ENCODE measurements at places on chromosomes 11 and 22. TPM values are rescaled to one million over a fixed set of nuclear protein-coding genes. Genes with fewer than 3 reads are reported as not detected.

DNA sequence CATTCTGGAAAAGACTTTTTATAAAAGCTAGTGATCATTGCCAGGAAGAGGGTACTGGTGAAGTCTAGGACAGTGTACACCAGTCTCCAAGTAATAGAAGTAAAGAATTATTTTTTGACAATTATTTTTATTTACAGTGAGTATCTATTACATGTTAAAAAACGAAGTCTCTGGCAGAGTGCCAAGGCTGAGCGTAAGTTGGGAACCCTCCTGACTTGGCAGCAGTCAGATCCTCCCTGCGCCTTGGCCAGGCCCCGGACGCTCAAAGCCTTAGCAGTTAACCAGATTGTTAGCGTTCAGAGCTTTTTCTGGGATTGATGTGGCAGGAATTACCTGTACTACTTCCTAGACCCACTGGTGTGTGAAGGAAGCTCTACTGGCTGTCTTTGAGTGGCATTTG lies 38.1 kb upstream of the CTTN start:
- no peak for DNase-seq

DNA sequence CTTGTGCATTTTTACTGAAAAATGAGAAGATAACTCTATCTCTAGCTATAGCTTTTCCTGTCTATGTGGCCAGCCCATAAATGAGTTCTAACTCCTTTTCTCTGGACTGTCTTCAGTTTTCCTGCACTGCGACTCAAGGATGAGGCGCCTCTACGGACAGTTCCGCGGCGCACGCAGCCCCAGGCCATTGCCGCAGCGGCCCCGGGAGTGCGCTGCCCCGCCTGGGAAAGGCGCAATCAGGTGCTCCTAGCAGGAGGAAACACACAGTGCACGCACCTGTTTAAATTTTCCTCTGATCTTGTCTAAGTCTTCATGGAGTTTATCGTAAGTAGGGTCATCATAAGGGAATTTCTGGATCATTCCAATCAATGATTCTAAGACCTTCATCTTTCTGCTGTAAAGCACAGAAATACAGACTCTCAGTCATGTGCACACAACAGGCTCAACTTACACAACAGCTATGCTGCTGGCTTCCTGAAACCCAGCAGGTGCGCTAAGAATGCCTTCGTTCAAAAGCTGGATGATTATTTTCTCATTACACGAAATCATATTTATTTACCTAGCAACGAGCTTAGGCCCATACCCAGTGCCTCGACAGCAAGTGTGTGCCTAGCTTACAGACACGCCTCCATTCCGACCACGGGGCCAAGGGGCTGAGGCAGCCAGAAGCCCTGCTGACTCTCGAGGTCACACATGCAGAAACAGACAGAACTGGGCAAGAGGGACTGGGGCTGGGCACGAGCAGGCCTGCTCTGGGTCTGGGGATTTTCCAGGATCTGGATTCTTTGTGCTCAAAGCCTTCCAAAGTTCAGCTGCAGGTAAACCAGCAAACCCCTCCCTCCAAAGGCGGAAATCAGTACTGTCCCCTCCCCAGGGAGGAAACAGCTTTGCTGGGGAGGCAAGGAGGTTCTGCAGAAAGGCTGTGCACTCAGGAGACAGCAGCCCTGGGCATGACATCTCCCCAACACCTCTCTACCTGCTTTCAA lies 7.2 kb downstream of the LTO1 start:
- DNase-seq, result no peak

- DNase-seq, result no peak
Measured at GRCh38 chr11:2864901-2865300, 20.7 kb downstream of the CDKN1C start.

DNA sequence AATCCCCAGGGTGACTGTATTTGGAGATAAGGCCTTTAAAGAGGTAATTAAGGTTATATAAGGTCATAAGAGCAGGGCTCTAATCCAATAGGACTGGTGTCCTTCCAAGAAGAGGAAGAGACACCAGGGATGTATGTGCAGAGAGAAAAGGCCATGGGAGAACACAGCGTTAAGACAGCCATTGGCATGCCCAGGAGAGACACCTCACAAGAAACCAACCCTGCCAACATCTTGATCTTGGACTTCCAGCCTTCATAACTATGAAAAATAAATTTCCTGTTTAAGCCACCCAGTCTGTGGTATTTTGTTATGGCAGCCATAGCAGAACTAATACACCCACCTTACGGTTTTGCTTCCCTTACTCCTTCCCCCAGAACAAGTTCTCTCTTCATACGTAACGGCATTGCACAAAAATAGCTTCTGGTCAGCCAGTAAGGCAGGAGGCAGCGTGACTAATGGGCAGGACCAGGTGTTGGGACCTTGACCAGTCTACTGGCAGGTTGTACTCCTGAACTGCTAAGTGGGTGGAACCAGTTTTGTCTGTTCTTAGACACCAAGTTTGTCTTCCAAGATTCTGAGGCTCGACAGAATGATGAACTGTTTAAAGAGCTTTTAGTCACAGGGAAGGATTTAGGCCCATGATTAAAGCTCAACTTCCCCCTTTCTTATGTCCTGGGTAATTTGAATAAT lies 31.9 kb upstream of the UPB1 start:
- DNase-seq, result no peak

DNA sequence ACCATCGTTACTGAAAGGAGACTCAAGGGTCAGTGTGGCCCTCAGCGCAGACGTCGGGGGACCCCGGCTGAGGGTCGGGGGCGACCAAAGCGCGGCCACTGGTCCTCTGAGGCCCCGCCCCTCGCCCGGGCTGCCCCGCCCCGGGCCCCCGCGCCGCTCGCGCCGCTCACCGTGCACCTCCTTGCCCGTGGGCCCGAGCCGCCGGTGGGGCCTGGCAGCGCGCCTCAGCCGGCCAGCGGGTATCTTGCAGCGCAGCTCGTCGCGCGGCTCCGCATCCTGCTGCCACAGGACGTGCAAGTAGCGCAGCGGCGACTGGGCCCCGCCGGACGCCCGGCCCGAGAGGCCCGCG lies 419 bp downstream of the ANKRD54 start:
- no peak for DNase-seq

DNA sequence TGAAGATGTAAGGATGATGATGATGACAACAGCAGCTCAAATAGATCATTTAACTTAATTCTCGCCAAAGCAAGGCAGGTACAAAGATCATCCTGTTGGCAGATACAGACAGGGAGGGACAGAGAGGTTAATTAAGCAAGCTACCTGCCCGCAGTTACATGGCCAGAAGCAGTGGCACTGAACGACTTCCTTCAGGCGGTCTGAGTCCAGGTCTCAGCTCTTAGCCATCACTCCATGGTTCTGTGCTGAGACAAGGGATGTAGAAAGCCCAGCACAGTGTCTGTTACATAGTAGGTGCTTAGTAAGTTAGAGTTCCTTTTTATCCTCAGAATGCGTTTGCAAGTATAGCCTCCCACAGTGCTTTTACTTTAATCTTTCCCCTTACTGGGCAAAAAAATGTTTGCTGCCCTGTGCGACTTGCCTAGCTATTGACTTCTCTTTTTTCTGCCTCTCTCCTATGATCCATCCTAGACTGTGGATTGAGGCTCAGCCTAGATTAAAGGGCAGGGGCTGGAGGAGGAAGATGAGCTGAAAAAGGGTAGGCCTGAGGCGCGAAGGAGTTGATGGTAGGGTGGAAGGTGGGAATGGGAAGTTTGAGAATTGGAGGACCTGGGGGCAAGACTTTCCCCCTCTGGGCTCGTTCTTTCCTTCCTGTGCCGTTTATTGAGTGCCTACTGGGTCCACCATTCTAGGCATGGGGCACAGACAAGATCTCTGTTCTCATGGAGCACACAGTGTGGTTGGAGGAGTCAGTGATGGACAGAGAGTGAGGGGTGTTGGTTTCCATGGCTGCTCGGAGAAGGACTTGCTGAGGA lies 108.2 kb upstream of the OR4B1 start:
- no peak for DNase-seq

Gene SCGB1D2
- total RNA-seq, result not detected

Gene BTG4
- total RNA-seq, result not detected

Gene OR10D3
- not detected for total RNA-seq

Measured in left cardiac atrium (tissue), 4 donors.